ENCODE measurements at places on chromosomes 12 and 14.

- peak; percentile 82 for DNase-seq
These were observed 33.5 kb upstream of the NXPH4 start for GRCh38 chr12:57182918-57183575.

DNA sequence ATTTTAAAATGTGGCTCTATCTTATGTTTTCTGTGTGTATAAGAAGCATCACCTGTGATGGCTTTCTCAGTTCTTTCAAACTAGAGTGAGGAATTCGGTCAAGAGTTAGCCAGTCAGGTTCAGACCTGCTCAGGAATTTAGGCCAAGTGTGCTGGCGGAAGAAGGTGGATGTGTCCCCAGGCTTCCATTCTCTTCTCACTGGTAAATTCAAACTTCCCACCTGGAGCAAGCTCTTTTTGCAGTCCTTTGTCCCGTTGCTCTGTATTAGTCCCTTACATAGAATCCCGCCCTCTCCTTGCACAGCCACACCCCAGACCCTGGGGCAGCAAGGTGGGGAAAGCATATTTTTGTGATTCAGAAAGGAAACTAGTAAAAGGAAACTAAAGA, 124.7 kb upstream of the PWP1 start:
- DNase-seq, result no peak

DNA sequence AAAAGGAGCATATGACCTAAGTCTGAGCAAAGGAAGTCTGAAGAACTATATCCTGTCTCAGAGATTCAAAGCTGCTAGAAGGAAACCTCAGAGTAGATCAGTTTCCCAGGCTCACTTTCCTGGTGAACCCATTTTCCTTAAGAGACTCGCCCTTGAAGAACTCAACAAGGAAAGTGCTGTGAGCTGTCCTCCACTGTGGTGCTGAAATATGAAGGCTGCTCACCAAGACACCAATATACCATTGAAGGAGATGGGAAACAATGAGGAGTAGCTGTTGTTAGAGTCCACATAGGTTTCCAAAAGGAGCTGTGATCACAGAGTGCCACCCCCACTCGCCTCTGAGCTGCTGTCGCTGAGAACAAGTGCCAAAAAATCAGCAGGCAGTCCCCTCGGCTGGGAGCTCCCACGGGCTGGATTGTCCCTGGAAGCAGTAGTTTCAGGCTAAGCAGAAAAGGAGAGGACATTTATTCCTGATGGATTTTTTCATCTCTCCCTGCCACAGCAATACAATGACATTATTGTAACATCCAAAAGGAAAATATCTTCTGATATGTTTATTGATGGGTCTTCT, 282.1 kb downstream of the RPS29 start:
- DNase-seq, result peak; percentile 29

GRCh38 chr12:103053089-103053488, 95.6 kb downstream of the ASCL1 start:
- no peak for DNase-seq

DNA sequence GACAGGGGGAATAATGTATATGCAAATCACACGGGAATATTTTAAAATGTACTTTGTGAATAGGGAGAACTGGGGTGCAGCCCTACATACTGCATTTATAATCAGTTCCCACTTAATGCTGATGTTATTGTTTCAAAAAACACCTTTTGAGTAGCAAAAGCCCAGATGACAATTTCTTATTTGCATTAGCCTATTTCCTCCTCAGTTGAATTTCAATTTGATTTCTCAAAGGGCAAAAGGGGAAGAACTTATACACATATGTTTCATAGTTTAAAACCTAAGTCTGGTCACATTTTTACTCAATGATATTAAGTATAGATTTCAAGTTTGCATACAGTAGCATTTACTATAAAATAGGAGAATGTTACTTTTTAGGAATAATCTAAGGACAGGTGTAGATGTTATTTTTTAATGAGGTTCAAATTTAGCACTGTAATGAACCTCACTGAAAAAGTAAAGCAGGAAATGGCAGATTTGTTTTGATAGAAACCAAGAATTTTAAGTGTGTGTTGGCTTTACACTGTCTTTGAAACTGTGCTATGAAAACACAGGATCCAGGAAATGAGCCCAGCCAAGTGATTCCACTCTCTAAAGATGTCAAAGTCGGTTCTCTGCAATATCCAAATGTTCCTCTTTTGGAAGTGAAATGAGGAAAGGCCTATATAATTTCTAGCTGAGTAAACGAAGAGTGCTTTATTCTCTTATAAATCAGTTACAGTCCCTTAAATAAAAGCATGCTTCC, 367.4 kb downstream of the BTG1 start:
- DNase-seq, result peak; percentile 19

DNA sequence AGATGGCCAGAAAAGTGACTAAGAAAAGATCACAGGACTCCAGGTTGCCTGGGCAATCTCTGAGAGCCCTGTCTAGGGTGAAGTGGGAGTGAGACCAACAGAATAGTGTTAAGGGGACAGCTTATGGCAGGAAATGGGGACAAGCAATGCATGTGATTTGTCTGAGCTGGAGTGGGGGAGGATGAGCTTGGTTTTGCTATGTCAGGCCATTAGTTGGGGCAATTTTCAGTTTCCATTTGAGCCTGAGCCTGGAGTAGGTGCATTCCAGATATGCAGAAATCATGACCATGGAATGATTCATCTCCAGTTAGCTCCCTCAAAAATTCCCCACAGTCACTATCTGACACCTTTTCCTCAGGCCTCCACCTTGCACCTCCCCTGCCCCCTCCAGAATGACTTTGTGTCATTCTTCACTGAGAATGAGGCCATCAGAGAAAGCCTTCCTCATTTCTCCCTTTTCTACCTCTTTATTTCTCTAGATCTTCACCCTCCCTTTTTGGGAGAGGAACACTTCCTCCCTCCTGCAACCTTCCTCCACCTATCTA, 150.9 kb upstream of the PLEKHG7 start:
- DNase-seq, result no peak

- no peak for DNase-seq
These were observed 16.4 kb downstream of the DAD1 start for GRCh38 chr14:22572562-22573058.

GRCh38 chr14:20578325-20578724, 9.5 kb downstream of the RNASE11 start:
- DNase-seq, result no peak

GRCh38 chr12:237026-237815, 23.3 kb upstream of the SLC6A12 start:
- DNase-seq, result no peak

DNA sequence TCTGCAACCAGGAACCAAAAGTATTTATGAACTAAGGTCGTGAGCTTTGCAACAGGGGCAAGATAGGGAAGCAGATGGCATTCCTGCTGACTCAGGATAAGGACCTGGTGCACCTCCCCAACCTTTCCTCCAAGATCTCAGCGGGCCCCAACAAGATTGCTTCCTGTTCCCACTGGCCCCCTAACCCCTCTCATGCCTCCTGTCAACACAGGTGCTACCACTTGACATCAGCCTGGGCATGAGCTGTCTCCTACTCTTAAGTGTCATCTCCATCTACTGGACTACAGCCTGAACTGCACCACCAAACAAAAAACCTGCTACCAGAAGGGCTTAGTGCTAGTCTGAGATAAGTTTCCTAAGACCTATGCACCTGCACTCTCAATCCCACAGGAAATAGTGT, 32.7 kb downstream of the MED6 start:
- DNase-seq, result peak; percentile 39

GRCh38 chr12:103278329-103278728, 217.4 kb downstream of the C12orf42 start:
- DNase-seq, result no peak

- DNase-seq, result no peak
These were observed 690.5 kb downstream of the C12orf50 start for GRCh38 chr12:87338681-87339080.

GRCh38 chr12:131060011-131060703, 106.5 kb downstream of the ADGRD1 start:
- DNase-seq, result no peak

GRCh38 chr12:70555081-70555480, 82.1 kb downstream of the PTPRB start:
- DNase-seq, result no peak

GRCh38 chr12:81381951-81382350, 304.1 kb downstream of the ACSS3 start:
- DNase-seq, result no peak

- no peak for DNase-seq
These were observed 1.6 kb downstream of the AGAP2 start for GRCh38 chr12:57736741-57737466.

GRCh38 chr12:123092866-123093265, 58.0 kb downstream of the PITPNM2 start:
- DNase-seq, result no peak

GRCh38 chr14:58828298-58828697, 190.5 kb downstream of the DACT1 start:
- no peak for DNase-seq

GRCh38 chr12:109196332-109196731, 79.9 kb downstream of the ACACB start:
- no peak for DNase-seq

Data from activated CD4-positive, alpha-beta T cell treated with anti-CD3 and anti-CD28 coated beads, Interleukin-2, amount 10 ng/mL, durations not matched to agents 7 days and 5 days (primary cell).